Stimulated activated CD4-positive, alpha-beta T cell treated with anti-CD3 and anti-CD28 coated beads, Interleukin-15, amount 100 ng/mL, for 1 hour (primary cell): ENCODE measurements at places on chromosomes 7 and 10.

DNA sequence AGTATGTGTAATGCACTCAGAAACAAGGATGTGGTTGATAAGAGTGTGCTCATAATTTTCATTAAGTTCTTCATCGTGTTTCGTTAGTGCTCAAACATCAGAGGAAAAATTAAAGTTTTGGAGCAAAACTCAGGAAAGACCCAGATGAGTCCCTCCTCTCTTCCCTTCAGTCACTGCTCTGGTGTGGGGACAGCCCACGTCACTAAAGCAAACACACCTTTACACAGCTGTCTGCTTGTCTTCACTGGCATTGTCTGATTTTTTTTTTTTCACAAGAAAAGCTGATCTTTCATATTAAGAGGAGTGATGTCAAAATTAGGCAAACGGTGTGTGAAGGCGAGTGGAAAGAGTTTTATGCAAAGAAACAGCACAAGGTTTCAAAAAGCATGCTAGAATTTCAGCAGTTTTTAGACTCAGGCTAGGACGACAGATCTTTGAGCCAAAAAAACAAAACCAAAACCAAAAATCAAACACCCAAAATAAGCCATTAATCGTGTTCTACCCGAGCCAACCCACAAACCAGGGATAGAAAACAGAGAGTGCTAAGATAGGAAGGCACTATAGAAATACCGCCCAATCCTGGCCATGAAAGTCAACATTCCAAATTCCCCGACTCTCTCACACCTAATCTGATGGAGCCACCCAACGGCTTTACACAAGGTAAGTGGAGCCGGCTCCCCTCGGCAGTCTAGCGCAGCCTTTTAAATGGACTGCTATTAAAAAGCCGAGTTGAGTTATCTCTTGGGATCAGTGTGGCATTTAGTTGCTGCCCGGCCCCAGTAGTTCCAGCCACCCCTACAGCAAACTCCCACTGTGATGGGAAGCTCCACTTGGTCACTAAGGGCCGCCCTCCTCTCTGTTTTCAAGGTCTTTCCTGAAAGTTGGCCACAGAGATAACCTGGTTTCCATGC is 27.9 kb upstream of the GATA3 start:
- DNase-seq: no peak

- no peak for DNase-seq
Observed at GRCh38 chr7:24441314-24442027, 131.8 kb upstream of the PALS2 start.

DNA sequence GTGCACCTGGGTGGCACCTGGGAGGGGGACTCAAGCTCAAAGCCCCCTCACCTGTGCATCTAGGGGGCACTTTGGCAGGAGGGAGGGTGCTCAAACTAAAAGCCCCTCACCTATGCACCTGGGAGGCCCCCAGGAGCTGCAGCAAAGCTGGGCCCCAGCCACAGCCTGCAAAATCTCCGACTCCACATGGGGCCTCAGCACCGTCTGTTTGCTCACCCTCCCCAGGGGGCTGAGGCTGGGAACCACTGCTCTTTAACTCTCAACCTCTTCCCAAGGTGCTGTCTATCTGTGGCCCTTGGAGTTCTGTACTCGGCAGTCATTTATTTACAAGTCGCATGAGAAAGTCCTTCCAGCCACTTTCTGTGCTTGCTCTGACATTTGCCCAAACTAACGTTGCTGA is 458.4 kb downstream of the DNAJB6 start:
- no peak for DNase-seq

DNA sequence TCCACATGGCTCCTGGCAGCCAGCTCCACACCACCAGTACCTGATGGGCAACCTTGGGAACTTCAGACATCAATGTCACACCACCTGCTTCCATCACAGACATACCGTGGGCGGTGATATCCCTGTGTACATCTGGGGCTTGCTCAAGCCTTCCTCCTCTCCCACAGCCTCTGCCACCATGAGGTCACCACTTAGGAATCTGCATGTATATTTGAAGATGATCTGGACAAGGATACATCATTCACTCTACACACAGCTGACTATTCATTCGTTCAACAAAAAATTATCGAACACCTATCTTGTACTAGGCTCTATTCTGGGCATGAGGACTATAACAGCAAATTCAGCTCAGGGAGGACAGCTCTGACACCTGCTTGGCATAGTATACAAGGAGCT is 6.8 kb downstream of the DLG5 start:
- no peak for DNase-seq

GRCh38 chr7:80637911-80638765 is at the start of gene CD36:
Gene CD36 (plus strand): TSS chr7:80638642. CDS start chr7:80646741, 8,099 bp downstream.
- DNase-seq: no peak

- DNase-seq: no peak
Observed at GRCh38 chr7:4692055-4692454, 10.0 kb downstream of the FOXK1 start.

GRCh38 chr10:63105225-63106110 is 27.7 kb upstream of the NRBF2 start:
- DNase-seq: no peak

- no peak for DNase-seq
Observed at GRCh38 chr7:112010109-112010508, 196.1 kb downstream of the DOCK4 start.

DNA sequence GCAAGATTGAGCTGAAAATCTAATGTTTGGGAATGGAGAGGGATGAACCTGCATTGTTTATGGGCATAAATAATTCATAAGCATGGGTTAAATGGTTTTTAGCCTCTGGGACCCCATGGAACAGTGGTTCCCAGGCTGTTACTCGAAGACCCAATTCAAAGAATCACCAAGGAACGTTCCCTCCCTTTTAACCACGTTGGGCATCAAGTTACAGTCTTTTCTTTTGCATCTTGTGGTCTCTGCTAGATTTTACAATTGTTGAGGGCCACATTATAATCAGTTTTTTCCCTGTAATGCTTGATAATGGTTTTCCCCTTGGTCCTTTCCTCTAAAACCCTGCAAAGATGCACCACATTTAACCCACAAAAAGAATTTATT is 2.5 kb downstream of the CALN1 start:
- no peak for DNase-seq

GRCh38 chr7:11604505-11604904 is 227.5 kb downstream of the THSD7A start:
- DNase-seq: no peak

DNA sequence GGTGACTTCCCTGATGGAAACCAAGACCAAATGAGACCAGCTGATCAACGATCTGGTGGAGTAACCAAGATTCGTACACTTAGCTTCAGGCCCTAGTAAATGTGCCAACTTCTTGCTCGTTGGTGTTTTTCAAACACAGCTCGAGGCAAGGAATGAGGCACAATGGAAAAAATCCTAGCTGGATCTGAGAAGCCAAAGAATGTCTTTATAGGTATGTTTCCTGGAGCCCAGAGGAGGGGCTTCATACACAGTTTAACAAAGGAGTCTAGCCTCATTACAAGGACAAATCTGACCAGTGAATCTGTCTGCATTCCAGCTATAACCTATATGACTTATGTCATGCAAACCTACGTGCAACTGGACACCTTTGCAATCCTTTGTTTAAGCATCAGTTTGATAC is 3.7 kb downstream of the COL17A1 start:
- no peak for DNase-seq

GRCh38 chr7:40584667-40585433 is 450.0 kb downstream of the SUGCT start:
- no peak for DNase-seq

DNA sequence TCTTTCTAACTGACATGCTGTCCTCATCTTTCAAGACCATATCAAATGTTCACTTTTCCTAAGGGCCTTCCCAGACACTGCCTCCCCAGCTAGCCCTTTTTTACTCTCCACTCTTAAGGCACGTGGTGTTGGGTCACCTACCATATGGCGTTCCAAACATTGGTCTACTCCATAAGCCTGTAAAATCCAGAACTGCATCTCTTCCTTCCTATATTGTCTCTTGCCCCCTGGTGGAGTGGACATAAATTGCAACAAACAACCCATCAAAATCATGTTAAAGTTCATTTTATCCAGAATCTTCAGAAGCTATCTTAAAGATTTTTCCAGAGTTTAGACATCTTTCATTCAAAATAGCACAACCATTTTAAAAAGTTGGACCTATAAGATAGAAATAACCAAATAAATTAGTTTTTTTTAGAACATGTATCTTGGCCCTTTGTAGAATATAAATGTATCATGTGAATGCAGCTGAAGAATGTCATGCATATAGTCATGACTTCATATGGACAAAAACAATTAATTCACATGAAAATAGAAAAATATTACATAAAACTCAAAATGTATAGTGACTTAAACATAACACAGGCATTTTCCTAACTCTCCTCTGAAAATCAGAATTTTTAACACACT is 180.6 kb upstream of the CHRM2 start:
- DNase-seq: no peak

GRCh38 chr7:153524070-153524601 is 528.1 kb upstream of the DPP6 start:
- DNase-seq: no peak

GRCh38 chr7:129222064-129222463 is 2.8 kb upstream of the AHCYL2 start:
- no peak for DNase-seq

DNA sequence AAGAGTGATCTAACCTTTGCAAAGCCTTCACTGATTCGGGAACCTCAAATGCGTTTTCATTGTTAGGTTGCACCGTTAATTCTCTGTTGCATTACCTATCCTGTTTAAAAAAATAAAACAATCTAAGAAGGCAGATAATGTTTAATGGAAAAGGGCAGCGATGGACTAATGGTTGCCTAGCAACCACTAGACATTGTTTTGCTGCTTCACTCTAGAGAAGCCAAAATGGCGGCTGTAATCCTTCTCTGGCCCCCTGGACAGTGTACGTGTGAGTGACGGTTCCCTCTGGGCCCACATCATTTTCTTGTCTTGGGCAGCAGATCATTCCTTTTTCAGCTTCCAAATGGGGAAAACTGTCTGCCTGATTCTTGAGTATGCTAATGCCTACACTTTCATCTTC is 43.3 kb downstream of the FAM204A start:
- no peak for DNase-seq

- no peak for DNase-seq
Observed at GRCh38 chr7:105647591-105647990, 66.3 kb upstream of the EFCAB10 start.

DNA sequence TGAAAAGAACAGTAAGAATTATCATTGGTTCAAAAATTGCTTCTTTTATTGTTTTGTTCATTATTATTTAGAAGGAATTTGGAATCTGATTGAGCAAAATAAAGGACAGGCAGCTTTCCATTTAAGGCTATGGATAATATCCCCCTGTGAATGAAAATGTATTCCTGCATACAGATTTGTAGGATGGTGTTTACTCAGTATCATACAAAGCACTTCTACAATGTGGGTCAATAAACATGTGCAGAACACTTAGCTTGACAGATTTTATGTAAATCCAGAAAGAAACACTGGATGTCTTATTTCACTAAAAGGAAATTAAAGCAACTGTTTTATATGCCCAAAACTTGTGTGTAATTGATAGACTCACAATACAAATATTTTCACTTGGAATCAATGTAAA is 189.7 kb downstream of the THSD7A start:
- no peak for DNase-seq
